ENCODE measurements at places on chromosomes 13 and 19.

- no peak for DNase-seq
These were observed 132.5 kb upstream of the ZNF91 start for GRCh38 chr19:23527797-23528196.

GRCh38 chr19:18908917-18909619 lies 10.1 kb downstream of the COPE start:
- DNase-seq = no peak

- DNase-seq = no peak
These were observed 35.0 kb upstream of the MATK start for GRCh38 chr19:3821156-3821555.

DNA sequence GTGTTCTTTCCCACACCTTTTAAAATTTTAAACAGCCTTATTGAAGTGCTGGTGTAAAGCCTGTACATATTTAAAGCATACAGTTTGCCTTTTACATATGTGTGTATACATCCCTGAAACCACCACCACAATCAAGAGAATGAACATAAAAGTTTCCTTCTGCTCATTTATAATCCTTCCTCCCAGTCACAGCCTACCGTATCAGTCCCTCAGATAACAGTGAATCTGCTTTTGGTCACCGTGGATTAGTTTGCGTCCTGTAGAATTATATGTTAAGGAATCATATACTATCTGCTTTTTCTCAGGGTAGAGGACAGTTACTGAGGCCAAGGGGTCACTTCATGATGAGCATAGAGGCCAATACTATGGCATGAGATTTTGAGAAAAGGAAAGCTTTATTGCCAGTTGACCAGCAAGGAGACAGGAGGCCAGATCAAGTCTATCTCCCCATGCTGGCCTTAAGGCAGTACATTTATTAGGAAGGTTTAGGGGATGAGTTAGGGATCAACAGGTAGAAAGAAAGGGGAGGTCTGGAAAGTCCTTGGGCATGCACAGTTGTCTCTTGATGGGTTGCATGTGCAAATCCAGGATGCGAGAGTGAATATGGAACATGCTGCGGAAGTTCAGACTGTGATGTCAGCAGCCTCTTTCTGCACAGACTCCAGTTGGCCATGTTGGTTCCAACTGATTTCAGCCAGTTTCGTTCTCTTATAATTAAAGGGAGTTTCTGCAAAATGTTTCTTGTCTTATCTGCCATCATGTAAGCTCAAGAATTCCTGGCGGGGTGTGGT lies 36.3 kb upstream of the LSM14A start:
- no peak for DNase-seq

DNA sequence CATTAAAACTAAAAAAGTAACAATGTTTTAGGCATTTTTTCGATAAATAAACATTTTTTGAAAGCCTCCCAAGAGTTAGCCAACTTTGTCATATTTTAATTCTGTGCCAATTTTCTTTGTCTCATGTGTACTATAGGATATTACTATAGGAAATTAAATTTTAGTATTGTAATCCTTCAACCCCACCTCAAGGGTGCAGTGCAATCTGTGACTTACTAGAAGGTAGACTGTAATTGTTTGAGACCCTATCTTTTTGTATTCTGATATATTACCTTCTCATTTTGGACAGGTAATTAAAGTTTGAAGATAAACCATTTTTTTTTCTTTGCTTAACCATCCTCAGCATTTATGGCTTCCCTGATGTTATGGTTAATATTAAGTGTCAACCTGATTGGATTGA lies 457.8 kb downstream of the PCDH20 start:
- no peak for DNase-seq

DNA sequence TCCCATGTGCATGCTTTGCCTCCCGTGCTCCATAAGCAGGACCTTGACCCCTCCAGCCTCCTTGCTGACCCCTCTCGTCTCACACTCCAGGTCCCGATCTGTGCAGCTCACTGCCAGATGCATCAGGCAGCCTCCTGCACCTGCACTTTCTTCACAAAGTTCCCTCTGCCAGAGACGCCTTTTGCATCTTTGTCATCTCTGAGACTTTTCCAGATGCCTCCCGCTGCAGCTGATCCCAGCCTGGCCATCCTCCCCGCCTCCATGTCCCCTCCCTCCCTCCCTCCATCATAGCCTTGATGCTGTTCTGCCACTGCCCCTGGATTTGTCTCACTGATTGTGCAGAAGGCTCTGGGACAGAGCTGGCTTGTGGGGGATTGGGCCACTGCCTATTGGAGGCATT lies 29.9 kb downstream of the PPP1R37 start:
- DNase-seq = no peak

DNA sequence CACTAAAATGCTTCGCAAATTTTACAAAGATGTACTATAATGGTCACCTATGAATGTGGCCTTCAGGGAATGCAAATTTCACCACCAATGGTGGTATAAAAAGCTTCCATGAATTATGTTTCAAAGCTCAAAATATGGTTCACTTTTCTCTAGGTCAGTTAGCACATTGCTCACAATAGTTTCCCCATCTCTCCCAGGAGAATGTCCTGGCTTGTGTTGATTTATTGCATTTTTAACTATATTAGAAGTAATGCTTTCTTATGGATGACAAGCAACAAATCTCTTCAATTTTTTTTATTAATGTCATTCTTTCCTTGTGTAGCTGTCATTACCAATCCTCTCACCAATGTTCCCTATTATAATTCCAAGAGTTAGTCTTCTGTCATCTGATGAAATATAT lies 621.2 kb downstream of the TBC1D4 start:
- DNase-seq = no peak

DNA sequence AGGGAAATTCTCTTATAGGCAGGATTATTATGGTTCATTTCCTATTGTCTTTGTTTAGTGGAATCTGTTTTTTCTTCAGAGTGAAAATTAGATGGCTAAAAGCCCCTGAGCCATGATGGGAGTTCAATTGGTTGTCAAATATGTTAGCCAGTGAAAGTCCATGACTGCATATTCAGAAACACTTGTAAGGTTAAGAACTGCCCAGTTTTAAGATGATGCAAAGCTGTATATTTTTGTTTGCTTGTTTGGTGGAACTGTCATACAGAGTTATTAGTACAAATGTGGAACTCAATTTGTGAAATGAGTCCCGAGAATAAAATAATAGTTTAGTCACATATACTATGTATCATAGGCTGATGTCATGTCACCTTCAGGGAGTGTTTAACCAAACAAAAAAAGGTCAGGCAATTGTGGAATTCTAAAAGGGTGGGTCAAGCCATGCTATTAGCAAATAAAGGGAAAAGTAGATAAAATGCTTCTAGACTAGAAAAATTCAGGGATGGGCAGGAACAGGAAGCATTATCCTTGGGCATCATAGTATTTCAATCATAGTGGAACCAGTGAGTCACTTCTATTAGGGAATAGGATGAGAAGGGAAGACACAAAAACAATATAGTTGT lies 248.3 kb upstream of the SLITRK1 start:
- no peak for DNase-seq

- DNase-seq = no peak
These were observed 270.6 kb downstream of the FGF14 start for GRCh38 chr13:102131246-102131645.
